Coronary artery (tissue), 2 donors: ENCODE measurements at places on chromosomes 6 and 20.

GRCh38 chr20:52171025-52171424 lies 20.6 kb downstream of the ZFP64 start:
- DNase-seq: no peak

- no peak for DNase-seq
Measured at GRCh38 chr20:60101201-60101890, 143.1 kb downstream of the CDH26 start.

DNA sequence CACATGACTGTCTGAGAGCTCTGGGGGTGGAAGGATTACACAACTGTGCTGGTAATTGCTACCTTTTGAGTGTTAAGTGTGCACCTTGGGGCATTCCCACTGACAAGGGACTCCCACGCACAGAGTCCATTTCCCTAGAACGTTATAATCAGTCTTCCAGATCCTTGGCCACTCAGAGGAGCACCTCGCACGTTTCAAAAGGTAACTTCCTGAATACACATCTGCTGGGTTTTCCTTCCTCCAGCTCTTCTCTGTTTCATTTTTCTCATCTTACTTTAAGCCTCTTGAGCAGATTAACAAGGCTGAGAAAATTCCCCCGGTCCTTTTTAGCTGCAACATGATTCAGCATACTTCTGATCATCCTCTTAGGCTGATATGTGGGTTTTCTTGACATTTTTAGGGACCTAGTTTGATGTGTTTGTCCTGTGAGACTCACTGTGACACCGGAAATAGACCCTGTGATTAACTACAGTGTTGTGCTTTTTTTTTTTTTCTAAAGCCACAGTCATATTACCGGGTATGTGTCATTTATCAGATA lies 98.4 kb upstream of the DUSP22 start:
- DNase-seq: peak; percentile 19

GRCh38 chr6:41376176-41376575 lies 40.8 kb downstream of the NCR2 start:
- no peak for DNase-seq

DNA sequence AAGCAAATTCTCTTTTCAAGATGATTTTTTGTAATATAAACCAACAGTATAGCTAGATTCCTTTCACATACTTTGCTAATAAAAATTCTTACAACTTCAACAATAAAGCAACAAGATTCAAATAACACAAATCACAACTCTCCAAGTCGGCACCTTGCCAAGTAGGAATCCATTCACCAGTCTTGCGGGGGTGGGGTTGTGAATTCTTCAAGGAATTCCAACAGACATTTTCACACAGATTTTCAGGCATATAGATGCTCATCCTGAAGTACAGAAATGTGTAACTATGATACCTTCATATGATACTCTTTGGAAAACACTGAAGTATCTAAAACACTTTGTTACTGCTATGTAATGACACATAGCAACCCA lies 36.5 kb downstream of the SCML4 start:
- no peak for DNase-seq

- DNase-seq: no peak
Measured at GRCh38 chr6:25454136-25454535, 175.0 kb downstream of the CARMIL1 start.

GRCh38 chr6:72149715-72150114 lies 263.4 kb downstream of the RIMS1 start:
- DNase-seq: no peak
